ENCODE measurements at places on chromosomes 1 and 21.

GRCh38 chr1:47727697-47728085 lies 269.5 kb downstream of the TRABD2B start:
- DNase-seq, result no peak

DNA sequence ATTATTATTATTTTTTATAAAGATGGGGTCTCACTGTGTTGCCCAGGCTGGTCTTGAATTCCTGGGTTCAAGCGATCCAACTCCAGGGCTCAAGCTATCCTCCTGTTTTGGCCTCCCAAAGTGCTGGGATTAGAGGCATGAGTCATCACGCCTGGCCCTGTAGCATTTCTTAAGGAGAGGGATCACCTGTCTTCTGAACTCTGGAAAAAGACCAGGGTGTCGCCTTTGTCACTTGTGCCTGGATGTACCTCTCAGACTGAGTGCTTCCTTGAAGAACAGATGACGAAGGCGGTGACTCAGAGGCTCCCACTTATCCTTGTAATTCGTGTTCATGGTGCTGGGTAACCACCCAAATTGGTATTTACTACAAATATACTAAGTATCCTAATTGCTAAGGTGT lies 2.4 kb upstream of the CGN start:
- DNase-seq, result no peak

DNA sequence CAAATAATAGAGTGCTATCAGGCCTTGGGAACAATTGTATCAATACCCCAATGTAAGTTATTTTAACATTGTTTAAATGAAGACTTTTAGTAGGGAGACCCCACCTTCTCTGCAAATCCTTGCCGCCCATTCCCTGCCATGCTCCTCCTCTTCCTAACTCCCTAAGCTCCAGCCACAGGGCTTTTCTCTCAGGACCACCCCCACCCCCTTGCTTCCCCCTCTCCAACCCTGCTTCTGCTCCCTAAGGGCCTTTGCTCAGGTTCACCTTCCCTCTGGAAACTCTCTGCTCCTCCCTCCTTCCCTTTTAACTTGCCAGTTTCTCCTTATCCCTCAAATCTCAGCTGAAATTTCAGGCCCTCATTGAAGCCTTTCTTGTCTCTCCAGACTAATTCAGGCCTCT lies 16.8 kb downstream of the CCDC190 start:
- DNase-seq, result no peak

GRCh38 chr1:181484821-181485220 lies 1.5 kb downstream of the CACNA1E start:
- DNase-seq, result no peak

GRCh38 chr1:205604825-205605505 lies 26.8 kb downstream of the ELK4 start:
- DNase-seq, result no peak

DNA sequence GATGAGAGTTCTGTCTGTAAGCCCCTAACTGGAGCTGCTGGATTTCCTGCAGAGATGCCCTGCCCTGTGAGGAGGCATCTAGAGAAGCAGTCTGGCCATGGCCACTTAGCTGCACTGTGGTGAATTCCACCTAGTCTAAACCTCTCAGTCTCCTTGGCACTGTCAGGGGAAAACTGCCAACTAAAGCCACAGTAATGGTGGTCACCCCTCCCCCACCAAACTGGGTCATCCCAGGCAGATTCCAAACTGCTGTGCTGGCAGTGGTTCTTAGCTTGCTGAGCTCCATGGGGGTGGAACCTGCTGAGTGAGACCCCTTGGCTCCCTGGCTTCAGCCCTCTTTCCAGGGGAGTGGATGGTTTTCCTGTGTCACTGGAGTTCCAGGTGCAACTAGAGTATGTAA lies 740.6 kb downstream of the RWDD3 start:
- no peak for DNase-seq

DNA sequence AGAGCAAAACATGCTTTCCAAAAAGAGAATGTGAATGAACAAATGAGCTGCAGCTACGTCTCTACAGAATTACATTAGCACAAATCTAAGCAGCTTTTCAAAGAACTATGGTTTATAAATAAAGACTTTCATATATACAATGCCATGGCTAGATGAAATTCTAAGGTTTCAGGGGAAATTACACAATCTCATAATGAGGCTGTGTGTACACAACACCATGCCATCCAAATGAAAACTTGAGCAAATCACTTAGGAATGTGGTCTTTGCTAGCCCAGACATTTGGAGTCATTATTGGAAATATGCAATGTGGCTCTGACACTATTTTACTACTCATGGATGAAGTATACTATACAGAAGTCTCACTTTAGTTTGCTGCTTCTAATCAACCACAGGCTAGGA lies 37.5 kb downstream of the SPAG17 start:
- no peak for DNase-seq

GRCh38 chr1:87108228-87108627 lies 193.8 kb downstream of the HS2ST1 start:
- no peak for DNase-seq

- peak; percentile 64 for DNase-seq
Measured at GRCh38 chr1:161738627-161739287, 10.8 kb upstream of the DUSP12 start.

DNA sequence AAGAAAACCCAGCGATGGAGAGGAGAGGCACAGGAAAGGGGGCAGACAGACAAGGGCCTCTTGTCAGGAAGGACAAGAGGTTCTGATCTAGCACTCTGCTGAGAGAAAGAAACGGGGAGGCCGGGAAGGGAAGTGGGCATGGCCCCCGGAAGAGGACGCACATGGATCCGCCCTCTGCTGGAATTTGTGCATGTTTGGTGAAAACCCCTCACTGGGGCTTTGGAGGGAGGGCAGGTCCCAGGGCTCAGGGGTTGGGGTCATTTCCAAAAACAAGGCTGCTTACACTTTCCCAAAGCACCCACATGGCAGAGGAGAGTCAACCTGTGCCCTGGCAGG lies 32.4 kb upstream of the ECE1 start:
- DNase-seq, result no peak

- no peak for DNase-seq
Measured at GRCh38 chr1:58939666-58940370, 156.0 kb upstream of the JUN start.

DNA sequence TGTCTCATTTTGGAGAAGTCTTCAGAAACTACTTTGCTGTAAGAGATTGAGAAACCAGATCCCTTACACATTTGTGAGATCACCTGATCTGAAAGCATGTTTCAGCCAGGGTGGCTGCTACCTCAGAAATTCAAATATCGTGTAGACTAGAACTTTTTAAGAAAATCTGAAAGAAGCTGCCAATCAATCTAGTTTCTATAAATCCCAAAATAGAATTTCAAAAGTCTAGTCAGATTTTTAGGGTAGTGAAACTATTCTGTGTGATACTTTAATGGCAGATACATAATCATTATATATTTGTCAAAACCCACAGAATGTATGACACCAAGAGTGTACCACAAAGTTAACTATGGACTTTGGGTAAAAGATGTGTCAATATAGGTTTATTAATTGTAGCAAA lies 79.9 kb upstream of the PLPPR5 start:
- DNase-seq, result no peak

- DNase-seq, result no peak
Measured at GRCh38 chr1:186518395-186518794, 57.5 kb upstream of the PDC start.

- no peak for DNase-seq
Measured at GRCh38 chr21:17472592-17473271, 40.1 kb upstream of the CXADR start.

DNA sequence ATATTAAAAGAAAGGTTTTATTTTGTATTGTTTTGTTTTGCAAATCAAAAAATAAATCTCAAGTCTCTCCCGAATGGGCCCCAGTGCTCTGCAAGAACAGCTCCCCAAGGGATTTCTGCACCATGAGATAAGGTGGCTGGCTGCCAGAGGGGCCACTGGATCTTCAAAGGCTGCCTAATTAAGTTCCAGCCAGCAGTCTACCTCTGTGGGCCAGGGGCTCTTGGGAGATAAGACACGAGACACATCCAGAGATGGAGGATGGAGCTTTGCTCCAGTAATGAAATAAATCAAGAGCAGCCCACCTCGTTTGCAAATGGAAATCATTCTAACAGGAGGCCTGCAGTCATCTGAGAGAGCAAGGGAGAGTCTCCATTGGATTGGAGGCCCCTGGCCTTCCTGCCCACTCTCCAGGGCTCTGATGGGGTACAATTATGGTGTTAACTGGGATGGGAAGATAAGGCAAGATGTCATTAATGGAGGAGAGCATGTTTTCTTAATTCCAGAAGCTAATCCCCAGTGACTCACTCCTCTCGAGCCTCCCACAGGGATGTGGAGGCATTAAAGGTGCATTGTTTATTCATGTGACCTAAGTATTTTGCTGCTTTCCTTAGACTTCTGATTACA lies 155.2 kb upstream of the KAZN start:
- no peak for DNase-seq

DNA sequence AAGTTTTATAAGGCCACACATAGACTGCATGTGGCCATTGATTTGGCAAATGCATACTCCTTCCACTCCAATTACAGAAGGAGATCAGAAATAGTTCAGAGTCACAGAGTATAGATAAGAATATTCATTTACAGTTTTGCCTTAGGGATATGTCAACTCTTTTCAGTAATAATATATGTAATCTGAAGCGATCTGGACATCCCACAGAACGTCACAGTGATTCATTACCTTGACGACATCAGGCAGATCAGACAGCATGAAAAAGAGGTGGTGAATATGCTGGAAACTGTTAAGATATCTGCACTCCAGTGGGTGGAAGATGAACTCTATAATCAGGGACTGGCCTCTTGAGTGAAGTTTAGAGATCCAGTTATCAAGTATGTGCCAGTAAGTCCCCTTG lies 240.4 kb downstream of the DPYD start:
- DNase-seq, result no peak

- no peak for DNase-seq
Measured at GRCh38 chr21:25507522-25507921, 99.8 kb downstream of the MRPL39 start.

GRCh38 chr1:154407198-154408091 lies 2.3 kb downstream of the IL6R start:
- DNase-seq, result no peak

GRCh38 chr1:59178339-59179187 lies 118.3 kb upstream of the FGGY start:
- no peak for DNase-seq

DNA sequence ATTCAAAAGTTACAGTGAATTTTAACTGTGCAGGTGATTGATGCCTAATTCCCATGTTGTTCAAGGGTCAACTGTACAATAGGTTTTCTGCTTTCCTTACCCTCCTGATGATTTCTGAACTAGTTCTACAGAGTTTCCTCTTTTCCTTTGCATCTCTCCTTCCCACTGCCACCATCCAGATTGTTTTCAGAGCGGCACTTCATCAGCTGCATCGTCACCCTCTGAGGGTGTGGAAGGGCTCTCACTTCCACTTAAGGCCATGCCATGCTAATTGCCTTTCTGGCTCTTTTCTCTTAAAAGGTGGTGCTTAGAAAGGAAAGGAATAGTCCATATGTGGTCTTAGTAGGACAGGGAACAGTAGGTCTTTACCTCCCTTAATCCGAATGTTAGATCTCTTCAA lies 39.1 kb downstream of the DISC1 start:
- DNase-seq, result no peak

GRCh38 chr1:215083383-215083961 lies 935 bp downstream of the KCNK2 start:
- no peak for DNase-seq

GRCh38 chr1:99629164-99629563 lies 16.7 kb upstream of the PALMD start:
- DNase-seq, result no peak

- no peak for DNase-seq
Measured at GRCh38 chr1:217561446-217561845, 69.4 kb downstream of the GPATCH2 start.

- no peak for DNase-seq
Measured at GRCh38 chr1:94831641-94832040, 11.5 kb downstream of the SLC44A3 start.

DNA sequence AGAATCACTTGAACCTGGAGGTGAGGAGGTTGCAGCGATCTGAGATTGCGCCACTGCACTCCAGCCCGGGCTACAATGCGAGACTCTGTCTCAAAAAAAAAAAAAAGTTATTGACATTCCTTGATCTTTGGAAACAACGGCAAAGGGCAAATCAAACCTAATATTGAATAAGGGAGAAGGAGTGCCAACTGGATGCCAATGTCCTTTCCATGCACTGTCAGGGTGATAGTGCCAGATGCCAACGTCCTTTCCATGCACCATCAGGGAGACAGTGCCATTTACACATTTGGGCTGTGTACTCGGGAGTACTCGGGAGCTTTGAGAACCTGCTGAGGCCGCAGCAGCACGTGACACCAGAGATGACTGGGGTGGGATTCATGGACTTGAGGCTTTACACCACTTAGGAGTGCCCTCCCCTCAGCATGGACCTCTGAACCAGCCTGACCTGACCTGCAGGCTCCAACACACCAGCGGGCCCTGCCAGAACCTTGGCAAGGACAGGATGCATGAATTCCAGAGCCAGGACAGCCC lies 34.5 kb upstream of the SOD1 start:
- no peak for DNase-seq

GRCh38 chr1:37647281-37647680 lies 12.6 kb upstream of the RSPO1 start:
- no peak for DNase-seq

DNA sequence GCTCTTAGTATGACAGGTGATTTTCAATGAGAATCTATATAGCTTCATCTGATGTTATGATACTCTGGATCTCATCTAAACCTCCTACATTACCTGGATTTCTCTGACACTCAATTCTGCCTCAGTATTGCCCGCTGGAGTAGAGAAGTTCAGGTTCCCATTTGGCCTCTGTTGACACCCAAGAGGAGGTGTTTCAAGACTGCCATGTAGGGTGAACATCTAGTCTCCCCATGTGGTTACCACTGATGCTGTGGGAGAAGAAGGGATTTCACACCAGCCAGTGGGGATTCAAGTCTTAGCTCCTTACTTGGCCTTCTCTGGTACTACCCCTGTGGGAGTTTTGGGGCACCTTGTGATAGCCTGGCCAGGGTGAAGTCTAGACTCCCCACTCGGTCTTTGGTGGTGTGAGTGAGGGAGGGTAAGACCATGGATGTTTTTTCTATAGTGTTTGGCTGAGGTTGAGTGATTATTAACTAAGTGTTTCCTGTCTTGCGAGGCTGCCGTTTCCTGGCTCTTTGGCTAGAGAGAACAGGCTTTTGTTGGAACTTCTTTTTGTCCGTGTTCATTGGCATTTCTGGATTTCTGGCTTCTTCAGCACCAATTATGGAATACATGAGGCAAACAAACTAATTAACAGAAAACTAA lies 90.7 kb downstream of the RHOU start:
- DNase-seq, result no peak

DNA sequence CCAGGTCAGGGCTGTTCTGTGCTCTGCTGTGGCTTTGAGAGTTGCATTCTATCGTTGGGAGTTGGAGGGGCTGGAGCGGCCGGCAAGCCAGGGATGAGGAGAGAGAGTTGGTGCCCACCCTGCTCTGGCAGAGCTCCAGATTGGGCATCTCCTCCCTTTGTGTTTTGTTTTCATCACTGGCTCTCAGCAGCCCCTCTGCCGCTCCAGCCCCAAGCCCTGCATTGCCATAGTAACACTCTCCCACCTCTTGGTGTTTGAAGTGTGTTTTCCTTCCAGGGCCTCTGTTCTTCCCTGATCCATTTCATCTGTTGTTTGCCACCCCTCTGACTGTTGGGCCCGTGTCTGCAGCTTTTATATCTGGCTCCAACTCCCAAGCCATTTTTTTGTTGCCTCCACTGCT lies 152.7 kb downstream of the URB2 start:
- no peak for DNase-seq
